NCI-H460 (cell line): ENCODE measurements at places on chromosomes 1 and 21. TPM values are rescaled to one million over a fixed set of nuclear protein-coding genes. Genes with fewer than 3 reads are reported as not detected.

- DNase-seq = no peak
These were observed 88.4 kb upstream of the PROX1 start for GRCh38 chr1:213899413-213899812.

GRCh38 chr1:226091461-226091860, 28.9 kb downstream of the H3-3A start:
- no peak for DNase-seq

DNA sequence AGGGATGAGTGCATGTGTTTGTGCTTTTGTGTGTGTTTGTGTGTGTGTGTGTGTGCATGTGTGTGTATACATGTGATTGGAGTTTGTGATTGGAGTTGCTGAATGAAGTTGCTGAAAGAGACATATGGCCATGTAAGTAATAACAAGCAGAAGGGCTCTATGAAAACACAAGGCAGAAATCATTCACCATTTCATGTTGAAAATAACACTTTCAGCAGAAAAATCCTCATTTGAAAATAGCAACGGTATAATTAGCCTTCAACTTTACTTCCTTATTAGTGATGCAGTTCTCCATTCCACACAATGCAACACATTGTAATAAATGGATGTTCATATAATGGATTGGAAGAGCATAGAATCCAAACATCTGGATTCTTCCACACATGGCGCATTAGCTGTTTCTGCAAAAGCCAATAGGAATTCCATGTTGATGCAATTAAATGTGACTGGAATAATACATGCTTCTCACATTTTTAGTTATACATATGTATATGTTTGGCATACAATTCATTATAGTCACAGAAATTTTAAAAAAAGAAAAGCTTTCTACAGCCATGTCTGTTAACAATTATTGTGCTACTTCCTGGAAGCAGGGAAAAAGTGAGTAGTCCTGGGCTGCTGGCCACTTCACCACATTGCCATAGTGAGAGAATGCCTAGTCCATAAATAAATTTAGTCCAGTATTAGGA, 538.0 kb downstream of the LTN1 start:
- DNase-seq = no peak

DNA sequence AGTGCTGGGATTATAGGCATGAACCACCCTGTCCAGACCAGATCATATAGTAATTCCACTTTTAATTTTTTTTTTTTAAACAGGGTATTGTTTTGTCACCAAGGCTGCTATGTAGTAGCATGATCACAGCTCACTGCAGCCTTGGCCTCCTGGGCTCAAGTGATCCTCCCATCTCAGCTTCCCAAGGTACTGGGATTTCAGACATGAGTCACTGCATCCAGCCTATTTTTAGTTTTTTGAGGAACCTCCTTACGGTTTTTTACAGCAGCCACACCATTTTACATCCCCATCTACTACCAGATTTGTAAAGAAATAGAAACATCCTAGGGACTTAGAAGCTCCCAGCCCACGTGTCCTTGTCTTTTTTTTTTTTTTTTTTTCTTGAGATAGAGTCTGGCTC, 24.0 kb downstream of the L1TD1 start:
- no peak for DNase-seq

ARHGAP30 gene
- total RNA-seq = 0.45 TPM in 1 of 2 replicates, not detected in the other

TIAM1 gene
- 1.1 and 2.7 TPM in 2 replicates for total RNA-seq

FAM72D gene
- total RNA-seq = 25.2 and 28.3 TPM in 2 replicates

CA6 gene
- total RNA-seq = not detected in 2 replicates

CR1 gene
- total RNA-seq = not detected in 2 replicates
